CD4-positive, alpha-beta T cell treated with Interleukin-21 for 1 hour (primary cell): ENCODE measurements at places on chromosomes 7 and 10.

- no peak for DNase-seq
Measured at GRCh38 chr7:151833213-151833651, 43.7 kb downstream of the PRKAG2 start.

GRCh38 chr7:50431316-50431715 lies 18.8 kb downstream of the FIGNL1 start:
- DNase-seq: no peak

DNA sequence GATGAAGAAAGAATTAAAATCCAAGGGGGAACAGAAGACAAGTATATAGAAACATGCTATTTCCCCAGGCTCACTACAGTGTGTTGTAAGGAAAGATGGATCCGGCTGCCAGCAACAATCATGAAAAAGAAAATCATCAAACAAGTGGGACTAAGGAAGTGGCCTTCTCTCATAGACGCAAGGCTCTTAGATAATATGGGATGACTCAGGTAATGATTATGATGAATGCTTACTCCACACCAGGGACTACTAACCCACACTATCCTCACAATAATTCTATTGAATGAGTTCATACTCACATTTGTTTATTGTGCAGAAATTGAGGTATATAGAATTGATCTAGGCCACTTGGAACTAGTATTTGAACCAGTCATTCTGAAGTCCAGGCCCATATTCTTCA lies 111.2 kb upstream of the BET1 start:
- DNase-seq: no peak

DNA sequence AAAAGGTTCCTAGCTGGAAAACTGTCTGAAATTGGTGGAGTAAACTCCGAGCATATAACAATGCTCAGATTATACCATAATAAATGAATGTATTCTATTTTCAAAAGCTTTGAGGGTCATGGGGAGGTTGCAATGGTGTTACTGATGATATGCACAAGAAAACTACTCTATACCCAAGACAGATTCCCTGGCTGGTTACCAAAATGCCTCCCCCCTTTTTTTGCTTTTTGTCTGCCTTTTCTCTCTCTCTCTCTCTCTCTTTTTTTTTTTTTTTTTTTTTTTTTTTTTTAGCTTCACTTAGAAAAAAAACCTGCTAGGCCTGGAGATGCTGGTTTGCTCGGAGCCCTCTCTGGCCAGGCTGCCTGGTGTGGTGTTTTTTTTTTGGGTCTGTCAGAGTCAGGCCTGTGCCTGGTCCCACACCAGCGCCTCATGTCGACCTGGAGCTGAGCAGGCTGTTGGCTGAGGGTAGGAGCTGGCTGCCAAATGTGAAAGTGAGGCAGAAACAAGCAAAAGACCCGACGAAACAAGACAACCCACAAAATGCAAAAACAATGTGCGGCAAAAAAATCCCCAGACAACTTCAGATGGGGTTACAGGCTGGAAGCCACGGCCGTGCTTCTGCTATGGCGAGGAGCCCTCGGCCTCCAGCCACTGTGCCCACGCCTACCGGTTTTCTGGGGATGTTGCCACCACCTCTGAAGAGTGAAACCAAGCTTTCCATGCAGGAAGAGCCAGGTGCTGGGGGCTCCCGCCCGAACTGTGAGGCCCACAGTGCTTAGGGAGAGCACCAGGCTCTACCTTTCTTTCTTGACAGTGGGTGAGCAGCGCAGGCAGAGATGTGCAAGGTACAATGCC lies 59.9 kb upstream of the EFCAB10 start:
- no peak for DNase-seq

DNA sequence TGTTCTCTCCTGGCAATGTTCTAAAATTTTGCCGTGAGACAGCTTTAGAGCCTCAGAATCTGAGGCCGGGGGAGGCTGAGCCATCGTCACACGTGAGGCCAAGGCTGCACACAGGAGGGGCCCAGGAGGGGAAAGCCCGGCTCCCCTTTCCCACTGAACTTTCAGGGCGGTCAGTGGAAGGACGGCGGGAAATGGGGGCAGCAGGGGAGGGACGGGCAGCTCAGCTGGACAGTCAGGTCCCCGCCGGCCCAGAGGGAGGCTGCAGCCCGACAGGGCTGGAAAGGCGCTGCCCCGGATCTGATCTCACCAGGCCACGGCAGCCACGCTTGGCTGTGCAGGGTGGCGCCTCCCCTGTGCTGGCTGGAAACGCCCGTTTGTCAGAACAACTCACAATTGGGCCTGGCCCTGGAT lies 43.3 kb upstream of the ADGRA1 start:
- no peak for DNase-seq

- DNase-seq: peak; percentile 37
Measured at GRCh38 chr10:103986360-103986759, 19.4 kb downstream of the SLK start.

DNA sequence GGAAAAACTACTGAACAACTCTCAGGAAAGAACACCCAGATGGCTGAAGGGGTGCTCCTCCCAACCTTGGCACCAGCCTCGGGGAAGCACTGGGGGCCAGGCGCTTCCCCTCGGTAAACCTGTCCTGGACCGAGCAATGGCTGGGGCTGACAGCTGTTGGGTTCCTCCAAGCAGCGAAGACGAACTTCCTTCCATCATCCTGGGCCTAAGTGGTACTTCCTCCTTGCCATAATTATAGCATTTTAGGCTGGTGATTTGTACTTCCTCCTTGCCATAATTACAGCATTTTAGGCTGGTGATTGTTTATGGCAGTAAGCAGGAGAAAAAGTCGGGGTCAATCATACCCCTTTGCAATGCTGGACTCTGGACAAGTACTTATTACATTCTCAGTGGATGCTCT lies 69.3 kb downstream of the MYOF start:
- no peak for DNase-seq

GRCh38 chr10:10513898-10514297 lies 503.8 kb upstream of the CELF2 start:
- no peak for DNase-seq

DNA sequence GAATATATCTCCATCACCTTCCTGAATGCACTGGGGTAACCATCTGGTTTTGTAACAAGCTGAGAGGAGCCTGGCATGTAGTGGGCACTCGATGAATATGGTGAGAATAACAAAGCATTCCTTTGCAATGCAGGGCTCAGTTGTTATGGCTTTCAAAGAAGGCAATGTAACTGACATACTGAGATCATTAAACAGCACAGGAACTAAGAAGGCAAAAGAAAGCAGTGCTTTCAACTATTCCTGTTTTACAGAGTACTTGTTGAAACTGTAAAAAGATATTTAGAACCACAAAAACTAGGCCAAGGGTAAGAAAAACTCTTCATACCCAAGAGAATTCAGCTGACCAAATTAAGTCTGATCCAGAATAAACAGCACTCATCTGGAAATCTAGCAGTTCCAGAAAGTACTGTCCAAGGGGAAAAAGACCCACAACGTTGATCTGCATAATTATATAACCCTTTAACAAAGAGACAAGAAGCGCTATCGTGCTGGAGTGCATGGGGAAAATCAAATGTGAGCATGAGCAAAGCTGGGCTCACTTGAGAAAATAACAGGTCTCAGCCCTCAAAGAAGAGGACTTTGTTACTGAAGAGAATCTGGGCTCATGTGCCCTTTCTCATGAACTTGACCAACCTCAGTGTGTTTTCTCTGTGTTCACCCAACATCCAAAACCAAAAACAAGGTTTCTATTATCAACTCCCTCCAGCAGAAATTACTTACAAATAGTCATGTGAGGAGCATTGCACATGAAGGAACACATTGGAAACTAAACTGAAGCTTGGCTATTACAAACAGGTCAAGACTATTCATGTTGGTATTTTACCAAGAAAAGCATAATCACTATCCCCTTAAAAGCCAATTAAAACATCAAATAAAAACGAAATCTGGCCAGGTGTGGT lies 116.2 kb downstream of the AVL9 start:
- no peak for DNase-seq

GRCh38 chr10:87657371-87657770 lies 2.3 kb upstream of the PAPSS2 start:
- DNase-seq: no peak

- no peak for DNase-seq
Measured at GRCh38 chr10:62587011-62587410, 212.8 kb downstream of the ZNF365 start.

- DNase-seq: no peak
Measured at GRCh38 chr10:114065049-114065435, 21.4 kb downstream of the ADRB1 start.

- DNase-seq: no peak
Measured at GRCh38 chr10:133162178-133162909, 2.3 kb downstream of the KNDC1 start.

- no peak for DNase-seq
Measured at GRCh38 chr7:113953553-113953952, 34.7 kb upstream of the PPP1R3A start.

GRCh38 chr7:41708581-41709358 lies 5.9 kb upstream of the INHBA start:
- no peak for DNase-seq

GRCh38 chr10:6601246-6601805 lies 21.2 kb upstream of the PRKCQ start:
- DNase-seq: peak; percentile 65

DNA sequence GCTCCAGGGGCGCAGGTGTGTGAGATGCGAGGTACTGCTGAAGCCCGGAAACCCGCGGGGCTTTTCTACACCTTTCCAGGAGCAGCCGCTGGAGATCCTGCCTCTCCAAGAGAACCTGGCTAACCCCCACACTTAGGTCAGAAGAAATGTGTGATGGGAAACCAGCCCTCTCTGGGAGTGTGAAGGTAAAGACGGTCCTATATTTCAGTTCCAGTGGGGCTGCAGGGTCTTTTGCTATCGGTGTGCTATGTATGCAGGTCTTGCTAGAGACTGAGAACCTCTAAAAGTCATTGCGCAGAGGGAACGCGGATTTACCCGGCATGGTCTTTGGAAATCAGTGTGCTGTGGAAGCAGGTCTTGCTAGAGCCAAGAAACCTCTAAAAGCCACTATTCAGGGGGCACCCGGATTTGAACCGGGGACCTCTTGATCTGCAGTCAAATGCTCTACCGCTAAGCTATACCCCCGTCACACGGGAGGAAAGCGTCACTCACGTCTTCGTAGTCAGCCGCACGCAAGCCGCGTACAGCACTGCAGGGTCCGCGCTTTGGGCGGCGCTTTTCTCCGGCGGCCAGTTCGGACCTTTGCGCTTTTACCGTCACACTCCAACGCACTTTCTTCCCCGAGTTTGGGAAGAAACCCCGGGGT lies 46.0 kb downstream of the ZNF777 start:
- DNase-seq: peak; percentile 71

DNA sequence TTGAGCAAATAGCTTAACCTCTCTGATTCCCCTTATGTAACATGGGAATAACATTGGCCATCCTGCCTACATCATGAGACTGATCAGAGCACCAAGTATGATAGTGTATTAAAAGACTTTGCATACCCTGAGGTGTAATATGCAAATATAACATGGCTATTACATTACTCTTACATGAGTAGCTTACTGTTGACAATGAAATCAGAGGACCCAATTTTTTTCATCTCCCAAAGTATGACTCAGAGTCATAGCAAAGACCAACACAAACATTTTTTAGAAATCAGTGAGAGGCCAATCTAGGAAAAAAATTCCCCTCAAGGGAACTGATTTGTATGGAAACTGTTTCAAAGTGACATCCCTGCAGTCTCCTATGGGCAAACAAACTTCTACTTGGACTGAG lies 47.0 kb upstream of the TMEM140 start:
- DNase-seq: no peak

DNA sequence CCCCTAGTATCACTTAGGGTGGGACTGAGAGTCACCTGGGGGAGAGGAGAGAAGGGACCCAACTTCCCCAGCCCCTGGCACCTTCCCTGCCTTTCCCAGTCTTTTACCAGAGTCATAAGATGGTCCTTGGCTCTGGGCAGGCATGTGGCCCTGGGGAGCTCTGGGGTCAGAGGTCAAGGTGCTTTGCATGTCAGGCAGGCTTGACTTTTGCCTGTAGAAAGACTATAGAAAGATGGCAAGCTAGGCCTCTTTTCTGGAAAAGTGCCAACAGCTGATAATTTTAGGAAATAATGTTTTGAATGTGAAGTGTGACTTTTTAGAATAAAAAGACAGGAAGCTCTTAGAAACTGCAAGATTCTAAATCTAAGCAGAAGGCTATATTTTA lies 67.5 kb downstream of the MKI67 start:
- DNase-seq: no peak
